ENCODE measurements at places on chromosomes 7 and 10. TPM values are rescaled to one million over a fixed set of nuclear protein-coding genes. Genes with fewer than 3 reads are reported as not detected.

ANKRD7 gene
- 1.6 TPM for total RNA-seq

MYL10 gene
- total RNA-seq = not detected

CALML5 gene
- not detected for total RNA-seq

HSPB1 gene
- total RNA-seq = 25.8 TPM

PRF1 gene
- not detected for total RNA-seq

SUGCT gene
- 18.8 TPM for total RNA-seq

WNT2 gene
- total RNA-seq = 0.63 TPM

LRRD1 gene
- total RNA-seq = not detected

Measured in bronchial smooth muscle cell (primary cell).